ENCODE measurements at places on chromosomes 5 and 9.

DNA sequence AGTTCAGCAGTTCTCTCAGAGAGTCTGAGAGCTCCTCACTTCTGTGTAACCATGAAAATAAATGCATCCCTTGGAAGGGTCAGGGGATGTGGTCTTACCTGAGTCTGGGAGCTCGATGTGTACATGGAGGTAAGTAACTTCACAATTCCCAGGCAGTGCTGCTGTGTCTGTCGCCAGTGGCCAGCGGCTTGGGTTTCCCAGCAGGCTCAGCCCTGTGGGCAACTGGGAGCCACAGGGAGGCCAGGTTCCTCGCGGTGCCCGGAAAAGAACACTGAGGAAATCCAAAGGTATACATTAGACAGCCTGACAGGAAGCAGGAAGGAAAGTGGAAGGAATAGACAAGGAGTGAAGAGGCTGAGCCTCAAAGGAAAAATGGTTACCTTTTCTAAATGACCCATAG, 62.2 kb downstream of the OSTF1 start:
- DNase-seq, result no peak

- DNase-seq, result no peak
Measured at GRCh38 chr5:115977096-115977495, 14.8 kb downstream of the LVRN start.

DNA sequence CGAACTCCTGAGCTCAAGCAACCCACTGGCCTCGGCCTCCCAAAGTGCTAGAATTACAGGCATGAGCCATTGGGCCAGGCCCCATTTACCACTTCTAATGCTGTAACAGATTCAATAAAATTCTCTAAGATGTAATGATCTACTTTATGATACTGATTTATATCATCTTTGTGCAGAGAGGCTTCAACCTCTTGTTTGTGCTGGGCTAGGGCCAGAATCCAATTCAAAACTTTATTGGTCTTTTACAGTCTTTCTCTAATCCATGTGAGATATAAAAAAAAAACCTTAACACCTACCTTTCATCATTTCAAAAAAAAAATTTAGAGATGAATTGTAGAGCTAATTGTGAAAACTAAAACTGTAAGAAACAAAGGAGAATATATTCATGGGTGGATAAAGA, 8.2 kb upstream of the BTF3 start:
- DNase-seq, result no peak

GRCh38 chr9:11199335-11199734, 586.5 kb upstream of the PTPRD start:
- DNase-seq, result no peak

GRCh38 chr5:169299191-169299662, 1.7 kb downstream of the SLIT3 start:
- DNase-seq, result no peak

GRCh38 chr9:123389070-123389469, 33.1 kb downstream of the CRB2 start:
- no peak for DNase-seq

GRCh38 chr5:168770036-168770498, 190.9 kb upstream of the PANK3 start:
- no peak for DNase-seq

- no peak for DNase-seq
Measured at GRCh38 chr9:108186642-108187395, 669.0 kb downstream of the ACTL7B start.

DNA sequence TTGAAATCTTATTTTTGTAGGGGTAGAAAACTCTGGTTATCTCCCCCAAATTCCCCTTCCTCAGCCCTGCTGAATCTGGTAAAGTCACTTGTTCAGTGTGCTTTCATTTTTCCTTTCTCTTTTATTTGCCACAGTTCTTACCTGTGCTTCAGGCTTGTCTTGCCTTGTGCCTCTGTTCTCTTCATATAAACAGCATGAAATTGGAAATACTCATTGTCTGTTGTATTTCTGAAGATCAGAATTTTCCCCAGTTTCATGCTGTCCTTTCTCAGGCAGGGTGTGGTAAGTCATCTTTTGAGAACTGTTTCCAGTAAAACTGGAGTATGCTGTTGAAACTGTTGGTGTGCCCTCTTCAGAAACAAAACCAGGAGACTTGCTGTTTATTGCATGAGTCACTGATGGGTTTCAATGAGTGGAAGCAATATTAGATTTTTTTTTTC, 7.0 kb downstream of the PAM start:
- no peak for DNase-seq

DNA sequence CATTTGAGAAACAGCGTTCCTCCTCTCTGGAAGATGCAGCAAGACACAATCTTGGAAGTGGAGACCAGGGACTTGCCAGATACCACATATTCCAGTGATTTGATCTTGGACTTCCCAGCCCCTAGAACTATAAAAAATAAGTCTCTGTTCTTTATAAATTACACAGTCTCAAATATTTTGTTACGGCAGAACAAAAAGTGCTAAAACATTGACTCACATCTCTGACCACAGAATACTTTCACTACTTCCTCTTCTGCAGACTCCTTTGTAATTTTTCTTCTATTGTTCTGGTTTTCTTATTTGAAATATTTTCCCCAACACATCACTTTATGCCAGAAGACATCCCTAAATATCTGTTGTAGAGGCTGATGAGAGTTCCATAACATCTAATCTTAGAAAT, 706.1 kb upstream of the CDH18 start:
- no peak for DNase-seq

DNA sequence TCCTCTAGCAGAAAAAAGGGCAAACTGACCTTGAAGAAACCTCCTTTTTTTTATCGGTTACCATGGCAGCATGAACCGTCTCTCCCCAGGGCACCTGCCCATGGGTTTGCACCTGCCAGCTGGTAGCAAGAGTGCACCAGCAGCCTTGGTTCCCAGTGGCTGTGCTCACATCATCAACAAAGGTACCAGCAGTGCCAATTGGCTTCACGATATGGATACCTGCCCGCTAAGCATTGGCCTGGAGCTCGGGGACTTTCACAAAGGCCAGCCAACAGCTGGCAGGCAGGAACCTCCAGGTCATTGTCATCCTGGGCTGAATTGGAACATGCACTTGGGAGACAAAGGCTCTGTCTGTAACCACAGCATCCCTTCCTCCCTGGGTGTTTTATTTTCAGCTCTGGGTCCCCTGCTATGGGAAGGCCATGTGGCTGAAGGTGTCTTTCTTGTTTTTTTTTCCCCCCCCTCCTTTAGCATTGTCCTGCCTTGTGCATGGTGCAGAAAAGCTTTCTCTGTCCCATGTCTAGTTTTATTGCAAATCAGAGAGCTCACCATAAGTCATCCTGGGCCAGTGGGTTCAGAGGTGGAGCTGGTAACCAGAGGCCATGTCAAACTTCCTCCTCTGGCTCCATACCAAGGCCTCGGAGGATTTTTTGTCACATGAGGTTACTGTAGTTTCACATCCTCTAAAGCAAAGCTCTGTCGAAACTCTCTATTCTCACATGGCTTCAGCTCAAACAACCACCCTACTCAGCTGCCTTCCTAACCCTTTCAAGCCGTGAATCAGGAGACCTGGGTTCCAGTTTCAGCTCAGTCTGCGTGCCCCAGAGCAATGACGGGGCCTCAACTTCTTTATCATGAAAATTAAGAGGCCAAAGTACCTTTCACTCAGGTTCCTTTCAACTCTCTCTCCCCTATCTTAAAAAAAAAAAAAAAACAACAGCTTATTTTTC, 145.5 kb upstream of the MAP3K1 start:
- DNase-seq, result peak; percentile 9

DNA sequence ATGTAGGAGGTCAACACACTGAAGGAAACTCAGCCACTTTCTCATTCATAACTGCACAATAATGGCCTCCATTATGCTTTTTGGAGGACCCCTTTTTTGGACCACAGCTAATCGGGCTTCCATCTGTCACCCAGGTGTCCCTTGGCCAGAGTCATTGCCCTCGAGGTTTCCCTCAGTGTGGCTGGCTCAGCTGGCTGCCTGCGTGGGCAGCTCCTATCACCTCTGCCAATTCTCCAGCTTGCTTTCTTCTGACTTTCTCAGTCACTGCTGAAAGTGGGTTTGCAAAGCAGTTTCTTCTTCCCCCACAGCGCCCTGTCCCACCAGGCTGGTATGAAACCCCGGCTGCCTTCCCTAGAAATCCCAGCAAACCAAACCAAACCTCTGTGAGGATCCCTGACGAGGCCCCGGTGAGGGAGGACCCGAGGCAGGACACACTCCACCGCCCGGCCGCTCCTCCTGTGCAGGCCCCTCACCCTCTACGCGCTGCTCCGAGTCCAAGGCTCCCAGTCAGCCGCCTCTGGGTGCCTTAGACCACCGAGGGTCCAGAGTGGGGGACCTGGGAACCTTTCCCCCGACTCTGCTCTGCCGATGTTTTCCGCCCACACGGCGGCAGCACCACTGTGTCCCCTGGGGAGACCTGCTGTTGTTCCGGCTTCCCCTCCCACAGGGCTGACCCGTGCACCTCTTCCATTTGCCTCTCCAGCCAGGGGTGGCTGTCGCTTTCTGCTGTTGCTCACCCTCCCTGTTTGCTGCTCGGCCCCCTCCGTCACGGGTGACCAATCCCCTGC, 109.5 kb downstream of the TENT4A start:
- DNase-seq, result no peak

GRCh38 chr5:31382051-31382878, 149.6 kb downstream of the DROSHA start:
- DNase-seq, result no peak

DNA sequence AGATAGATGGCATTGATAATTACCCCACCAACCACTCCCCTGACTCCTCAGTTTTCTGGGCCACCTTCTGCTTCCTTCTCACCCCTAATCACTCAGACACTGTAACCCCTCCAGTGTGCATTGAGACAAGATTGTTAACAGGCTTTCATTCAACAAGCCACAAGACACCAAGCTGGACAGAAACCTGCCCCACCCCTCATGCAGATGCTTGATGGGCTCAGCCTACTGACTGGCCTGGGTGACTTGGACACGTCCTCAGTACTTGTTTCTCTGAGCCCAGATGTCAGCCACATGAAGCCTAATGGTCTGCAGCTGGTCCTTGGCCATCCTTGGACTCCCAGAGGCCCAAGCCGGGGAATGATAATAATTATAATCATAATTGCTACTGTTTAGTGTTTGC, 71.4 kb upstream of the SMIM23 start:
- no peak for DNase-seq

DNA sequence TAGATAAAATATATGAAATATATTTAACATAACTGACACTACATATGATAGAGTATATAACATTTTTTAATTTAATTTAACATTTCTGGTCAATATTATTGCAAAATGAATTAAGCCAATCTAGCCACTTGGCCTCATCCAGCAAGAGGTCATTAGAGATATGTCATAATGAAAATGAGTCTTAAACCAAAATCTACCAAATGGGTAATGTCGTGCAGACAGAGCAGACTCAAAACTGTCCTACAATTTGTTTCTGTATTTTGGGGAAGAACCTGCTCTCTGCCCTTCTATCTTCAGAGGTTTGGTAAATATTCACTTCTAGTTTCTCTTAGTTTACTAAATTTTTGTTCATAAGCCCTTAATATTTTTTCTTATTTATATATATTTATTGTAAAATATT, 61.4 kb downstream of the ARHGEF28 start:
- no peak for DNase-seq

DNA sequence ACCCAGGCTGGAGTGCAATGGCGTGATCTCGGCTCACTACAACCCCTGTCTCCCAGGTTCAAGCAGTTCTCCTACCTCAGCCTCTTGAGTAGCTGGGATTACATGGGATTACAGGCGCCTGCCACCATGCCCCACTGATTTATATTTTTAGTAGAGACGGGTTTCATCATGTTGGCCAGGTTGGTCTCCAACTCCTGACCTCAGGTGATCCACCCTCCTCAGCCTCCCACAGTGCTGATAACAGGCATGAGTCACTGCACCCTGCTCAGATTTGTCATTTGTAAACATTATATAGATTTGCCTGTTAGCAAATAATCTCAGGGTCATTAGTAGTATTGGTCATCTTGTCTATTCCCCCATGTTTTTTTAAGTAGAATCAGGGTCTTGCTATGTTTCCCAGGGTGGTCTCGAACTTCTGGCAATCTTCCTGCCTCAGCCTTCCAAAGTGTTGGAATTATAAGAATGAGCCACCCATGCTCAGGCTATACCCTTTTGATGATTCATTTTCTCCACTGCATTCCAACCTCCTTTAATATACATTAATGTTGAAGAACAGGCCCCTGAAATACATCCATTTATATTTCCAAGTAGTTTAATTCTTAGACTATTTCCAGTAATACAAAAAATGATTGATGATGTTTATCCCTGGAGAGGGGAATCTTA, 17.3 kb downstream of the CENPH start:
- DNase-seq, result no peak

DNA sequence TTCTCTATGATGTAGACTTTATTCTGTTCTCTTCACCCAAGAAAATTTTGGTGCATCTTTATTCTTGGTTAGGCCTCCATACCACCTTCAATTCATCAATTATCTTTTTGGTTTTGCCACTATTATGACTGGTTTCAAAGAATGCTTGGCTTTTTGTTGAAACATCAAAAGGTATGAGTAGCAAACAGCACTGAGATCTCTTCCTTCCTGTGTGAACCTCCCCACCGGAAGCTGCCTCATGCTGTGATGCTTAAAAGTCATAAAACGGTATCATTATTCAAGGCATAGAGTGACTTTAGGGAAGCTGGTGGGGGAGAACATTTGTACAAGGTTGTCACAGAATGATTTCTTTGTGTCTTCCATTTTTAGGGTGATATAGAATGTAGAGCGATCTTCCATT, 70.6 kb downstream of the IQGAP2 start:
- DNase-seq, result peak; percentile 91

DNA sequence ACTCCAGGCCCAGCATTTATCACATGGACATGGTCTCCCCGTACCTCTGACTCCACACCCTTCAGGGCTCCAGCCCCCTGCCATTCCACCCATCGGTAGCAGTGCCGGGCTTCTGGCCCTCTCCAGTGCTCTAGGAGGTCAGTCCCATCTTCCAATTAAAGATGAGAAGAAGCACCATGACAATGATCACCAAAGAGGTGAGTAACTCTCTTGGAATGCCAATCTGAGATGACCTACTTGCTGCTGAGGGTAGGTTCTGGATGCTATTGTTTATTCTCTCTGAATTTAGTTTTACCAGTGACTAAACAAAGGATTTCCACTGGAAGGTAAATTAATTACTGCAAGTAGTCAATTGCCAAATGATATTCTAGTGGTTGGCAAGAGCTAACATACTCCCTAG, 80.8 kb downstream of the TLE4 start:
- DNase-seq, result no peak

DNA sequence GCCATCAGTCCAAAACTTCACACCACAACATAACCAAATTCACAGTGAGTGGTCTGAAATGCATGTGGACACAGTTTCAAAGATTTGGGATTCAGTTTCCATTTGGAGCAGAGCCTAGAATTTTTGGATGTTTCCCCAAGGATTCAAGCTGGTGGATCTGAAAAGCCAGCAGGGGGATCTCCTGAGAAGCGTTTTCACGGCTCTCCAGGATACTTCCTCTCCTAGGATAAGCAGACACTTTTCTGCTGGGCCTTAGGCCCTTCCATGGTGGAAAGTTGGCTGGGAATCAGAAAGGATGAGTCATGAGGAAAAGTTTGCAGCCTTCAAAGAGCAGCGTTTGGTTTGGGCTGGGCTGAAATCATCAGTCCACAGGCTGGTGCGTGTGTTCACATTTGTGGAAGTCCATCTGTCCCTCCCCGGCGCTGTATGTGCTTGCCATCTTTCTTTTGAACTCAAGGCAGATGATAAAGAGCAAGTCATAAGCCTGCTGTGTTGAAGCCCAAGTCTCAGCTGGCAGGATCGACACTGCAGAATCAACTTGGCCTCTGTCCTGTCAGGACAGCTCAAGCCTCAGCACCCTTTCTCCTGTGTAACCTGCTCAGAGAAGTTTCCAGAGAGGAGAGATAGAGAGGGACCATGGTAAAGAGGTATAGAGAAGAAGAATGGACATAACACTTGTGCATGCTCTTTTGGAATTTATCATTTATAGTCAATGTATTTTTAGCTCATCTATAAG, 152.6 kb upstream of the MSX2 start:
- DNase-seq, result no peak

- DNase-seq, result no peak
Measured at GRCh38 chr5:61139094-61139873, 23.0 kb downstream of the SMIM15 start.
